ENCODE measurements at places on chromosomes 7 and 10. TPM values are rescaled to one million over a fixed set of nuclear protein-coding genes. Genes with fewer than 3 reads are reported as not detected.

DHTKD1 gene
- 20.5 TPM for total RNA-seq

CALHM1 gene
- total RNA-seq: not detected

ZSCAN25 gene
- 8.3 TPM for total RNA-seq

FAM237B gene
- not detected for total RNA-seq

HOXA6 gene
- not detected for total RNA-seq

PDE1C gene
- total RNA-seq: 1.2 TPM

MYPN gene
- not detected for total RNA-seq

NAT16 gene
- total RNA-seq: not detected

FOXI2 gene
- not detected for total RNA-seq

PLEKHS1 gene
- total RNA-seq: under 0.01 TPM

FGFBP3 gene
- not detected for total RNA-seq

PON1 gene
- not detected for total RNA-seq

FBXL13 gene
- total RNA-seq: 0.72 TPM

PIK3CG gene
- total RNA-seq: under 0.01 TPM

PTF1A gene
- not detected for total RNA-seq

EN2 gene
- not detected for total RNA-seq

ZPBP gene
- total RNA-seq: not detected

EDRF1 gene
- 13.9 TPM for total RNA-seq

PLXNA4 gene
- total RNA-seq: not detected

GIMAP6 gene
- total RNA-seq: under 0.01 TPM

PLAC9 gene
- total RNA-seq: not detected

GNGT1 gene
- total RNA-seq: not detected

ZNF398 gene
- 13.7 TPM for total RNA-seq

ETV1 gene
- 0.43 TPM for total RNA-seq

LYZL2 gene
- total RNA-seq: not detected

RBAK gene
- total RNA-seq: 7.5 TPM

TCAF2 gene
- total RNA-seq: 4.1 TPM

LDB1 gene
- 32.2 TPM for total RNA-seq

SGMS1 gene
- total RNA-seq: 65.5 TPM

EGR2 gene
- under 0.01 TPM for total RNA-seq

POU6F2 gene
- total RNA-seq: not detected

TAS2R40 gene
- total RNA-seq: 0.24 TPM

SNCG gene
- total RNA-seq: 2.2 TPM

SPDYE2 gene
- not detected for total RNA-seq

INHBA gene
- total RNA-seq: 21.9 TPM

PKD1L1 gene
- total RNA-seq: not detected

CHST3 gene
- 20.0 TPM for total RNA-seq

GIMAP7 gene
- total RNA-seq: not detected

GLUD1 gene
- 212 TPM for total RNA-seq

HGF gene
- total RNA-seq: under 0.01 TPM

MARVELD1 gene
- total RNA-seq: 12.6 TPM

SYPL1 gene
- 70.4 TPM for total RNA-seq

ACBD5 gene
- total RNA-seq: 14.5 TPM

IDI2 gene
- total RNA-seq: not detected

PDIA4 gene
- 409 TPM for total RNA-seq

COL26A1 gene
- total RNA-seq: not detected

EGFR gene
- 281 TPM for total RNA-seq

FKBP6 gene
- total RNA-seq: not detected

TMEM196 gene
- total RNA-seq: not detected

EZH2 gene
- total RNA-seq: 3.6 TPM

JCAD gene
- 0.48 TPM for total RNA-seq

SCART1 gene
- total RNA-seq: 1.4 TPM

BBS9 gene
- total RNA-seq: 8.5 TPM

FZD1 gene
- total RNA-seq: 4.1 TPM

CHST12 gene
- 1.7 TPM for total RNA-seq

Data from tracheal epithelial cell (primary cell).